ENCODE measurements at places on chromosomes 7 and 10. TPM values are rescaled to one million over a fixed set of nuclear protein-coding genes. Genes with fewer than 3 reads are reported as not detected.

- no peak for DNase-seq
These were observed 31.3 kb downstream of the FZD1 start for GRCh38 chr7:91295576-91295975.

DNA sequence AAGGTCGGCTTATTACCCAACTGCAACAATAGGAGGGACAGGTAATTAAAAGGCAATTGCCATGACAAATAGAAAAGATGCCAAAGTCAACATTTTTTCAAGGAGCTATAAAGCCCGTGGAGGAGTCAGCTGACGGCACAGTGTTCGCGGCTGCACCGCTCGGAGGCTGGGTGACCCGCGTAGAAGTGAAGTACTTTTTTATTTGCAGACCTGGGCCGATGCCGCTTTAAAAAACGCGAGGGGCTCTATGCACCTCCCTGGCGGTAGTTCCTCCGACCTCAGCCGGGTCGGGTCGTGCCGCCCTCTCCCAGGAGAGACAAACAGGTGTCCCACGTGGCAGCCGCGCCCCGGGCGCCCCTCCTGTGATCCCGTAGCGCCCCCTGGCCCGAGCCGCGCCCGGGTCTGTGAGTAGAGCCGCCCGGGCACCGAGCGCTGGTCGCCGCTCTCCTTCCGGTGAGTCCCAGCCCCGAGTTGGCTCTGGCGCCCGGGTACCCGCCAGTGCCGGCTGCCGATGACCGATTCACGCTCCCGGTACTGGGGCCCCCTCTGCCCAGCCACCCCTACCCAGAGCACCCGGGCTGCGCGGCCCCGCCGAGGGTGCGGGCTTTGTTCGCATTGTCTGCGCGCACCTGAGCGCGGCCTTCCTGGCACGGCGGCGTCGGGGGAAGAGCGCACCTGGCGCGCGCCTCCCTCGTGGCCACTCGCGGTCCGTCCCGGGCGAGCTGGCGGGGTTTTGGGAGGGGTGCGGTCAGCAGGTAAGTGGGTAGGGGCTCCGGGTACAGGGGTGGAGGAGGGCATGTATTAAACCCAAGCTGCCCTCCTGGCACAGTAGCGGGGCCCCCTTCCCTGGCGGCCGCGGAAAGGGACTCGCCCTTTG is at the start of gene VWA2:
Gene VWA2, plus strand, starts transcription at position 138 of the 877 bp plus-strand sequence. CDS start 9,460 bp downstream, outside the sequence.
- no peak for DNase-seq

DNA sequence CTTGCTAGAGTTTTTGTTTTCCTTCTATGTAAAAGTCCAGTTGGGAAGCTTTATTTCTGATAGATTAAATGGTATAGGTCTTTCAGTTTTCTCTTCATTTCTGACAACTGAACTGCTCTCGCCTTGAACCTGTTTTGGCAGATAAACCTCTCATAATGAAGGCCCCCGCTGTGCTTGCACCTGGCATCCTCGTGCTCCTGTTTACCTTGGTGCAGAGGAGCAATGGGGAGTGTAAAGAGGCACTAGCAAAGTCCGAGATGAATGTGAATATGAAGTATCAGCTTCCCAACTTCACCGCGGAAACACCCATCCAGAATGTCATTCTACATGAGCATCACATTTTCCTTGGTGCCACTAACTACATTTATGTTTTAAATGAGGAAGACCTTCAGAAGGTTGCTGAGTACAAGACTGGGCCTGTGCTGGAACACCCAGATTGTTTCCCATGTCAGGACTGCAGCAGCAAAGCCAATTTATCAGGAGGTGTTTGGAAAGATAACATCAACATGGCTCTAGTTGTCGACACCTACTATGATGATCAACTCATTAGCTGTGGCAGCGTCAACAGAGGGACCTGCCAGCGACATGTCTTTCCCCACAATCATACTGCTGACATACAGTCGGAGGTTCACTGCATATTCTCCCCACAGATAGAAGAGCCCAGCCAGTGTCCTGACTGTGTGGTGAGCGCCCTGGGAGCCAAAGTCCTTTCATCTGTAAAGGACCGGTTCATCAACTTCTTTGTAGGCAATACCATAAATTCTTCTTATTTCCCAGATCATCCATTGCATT is 27.1 kb downstream of the MET start:
- DNase-seq, result no peak

DNA sequence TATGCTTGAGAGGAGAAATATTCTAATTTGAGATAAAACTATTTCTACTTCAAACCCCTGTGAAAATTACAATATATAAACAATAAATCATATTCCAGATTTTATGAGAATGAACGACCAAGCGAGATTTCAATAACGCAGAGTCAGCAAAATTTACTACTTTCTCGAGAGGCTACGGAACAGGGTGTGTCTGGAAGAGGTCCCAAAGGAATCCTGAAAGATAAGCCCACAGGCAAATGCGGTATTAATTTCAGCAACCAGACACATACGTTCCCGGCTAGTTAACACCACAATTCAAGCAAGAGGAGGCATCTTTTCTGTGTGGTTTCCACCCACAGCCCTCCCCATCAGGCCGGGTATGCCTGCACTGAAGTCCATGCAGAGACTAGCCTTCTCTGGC is 26.4 kb downstream of the BEND7 start:
- DNase-seq, result no peak

DNA sequence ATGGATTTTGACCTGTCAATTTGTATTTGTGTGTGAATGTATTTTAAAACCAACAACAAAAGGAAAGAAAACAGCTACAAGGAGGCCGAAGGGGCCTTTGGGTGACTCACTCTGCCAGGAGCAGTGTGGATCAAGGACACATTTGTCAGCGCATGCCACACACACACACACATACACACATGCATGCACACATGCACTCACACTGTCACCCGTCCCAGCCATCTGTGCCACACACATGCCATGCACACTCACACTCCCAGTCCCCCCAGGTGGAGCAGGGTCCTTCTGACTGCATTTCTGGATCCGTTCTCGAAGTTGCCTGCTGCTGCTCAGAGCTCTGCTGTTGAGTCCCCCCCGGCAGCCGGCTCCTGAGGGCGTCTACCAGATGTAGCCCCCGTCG is 26.0 kb downstream of the SPOCK2 start:
- no peak for DNase-seq

DNA sequence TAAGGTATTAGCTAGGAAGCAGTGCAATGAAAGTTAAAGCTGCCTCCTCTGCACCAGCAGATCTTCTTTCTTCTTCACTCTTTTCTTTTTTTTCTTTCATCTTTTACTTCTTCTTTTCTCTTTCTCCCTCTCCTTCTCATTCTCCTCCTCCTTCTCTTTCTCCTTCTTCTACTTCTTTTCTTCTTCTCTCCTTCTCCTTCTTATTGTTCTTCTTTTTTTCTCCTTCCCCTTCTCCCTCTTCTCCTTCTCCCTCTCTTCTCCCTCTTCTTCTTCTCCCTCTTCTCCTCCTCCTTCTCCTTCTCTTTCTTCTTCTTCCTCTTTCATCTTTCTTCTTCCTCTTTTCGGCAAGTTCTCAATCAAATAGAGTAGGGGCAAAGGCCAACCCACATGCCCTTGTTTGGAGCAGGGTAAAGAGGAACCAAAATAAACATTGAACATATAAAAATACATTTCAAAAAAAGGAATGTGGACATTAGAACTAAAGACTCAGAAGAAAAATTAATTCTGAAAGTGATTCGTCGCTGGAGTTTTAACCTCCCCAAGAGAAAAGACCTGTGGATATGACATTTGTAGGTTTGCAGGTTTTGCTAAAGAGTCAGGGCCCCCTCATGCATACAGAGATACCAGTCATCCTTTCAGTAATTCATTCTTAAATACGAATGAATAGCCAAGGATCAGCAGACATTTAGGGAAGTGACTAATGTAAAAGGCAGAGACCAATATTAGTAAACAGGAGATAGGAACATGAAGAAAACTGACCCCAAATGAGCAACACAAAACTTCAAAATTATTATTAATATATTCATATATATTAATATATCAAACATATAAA is 93.0 kb upstream of the RSU1 start:
- peak; percentile 30 for DNase-seq

- DNase-seq, result peak; percentile 29
These were observed 14.8 kb upstream of the WNT16 start for GRCh38 chr7:121313793-121314676.

DNA sequence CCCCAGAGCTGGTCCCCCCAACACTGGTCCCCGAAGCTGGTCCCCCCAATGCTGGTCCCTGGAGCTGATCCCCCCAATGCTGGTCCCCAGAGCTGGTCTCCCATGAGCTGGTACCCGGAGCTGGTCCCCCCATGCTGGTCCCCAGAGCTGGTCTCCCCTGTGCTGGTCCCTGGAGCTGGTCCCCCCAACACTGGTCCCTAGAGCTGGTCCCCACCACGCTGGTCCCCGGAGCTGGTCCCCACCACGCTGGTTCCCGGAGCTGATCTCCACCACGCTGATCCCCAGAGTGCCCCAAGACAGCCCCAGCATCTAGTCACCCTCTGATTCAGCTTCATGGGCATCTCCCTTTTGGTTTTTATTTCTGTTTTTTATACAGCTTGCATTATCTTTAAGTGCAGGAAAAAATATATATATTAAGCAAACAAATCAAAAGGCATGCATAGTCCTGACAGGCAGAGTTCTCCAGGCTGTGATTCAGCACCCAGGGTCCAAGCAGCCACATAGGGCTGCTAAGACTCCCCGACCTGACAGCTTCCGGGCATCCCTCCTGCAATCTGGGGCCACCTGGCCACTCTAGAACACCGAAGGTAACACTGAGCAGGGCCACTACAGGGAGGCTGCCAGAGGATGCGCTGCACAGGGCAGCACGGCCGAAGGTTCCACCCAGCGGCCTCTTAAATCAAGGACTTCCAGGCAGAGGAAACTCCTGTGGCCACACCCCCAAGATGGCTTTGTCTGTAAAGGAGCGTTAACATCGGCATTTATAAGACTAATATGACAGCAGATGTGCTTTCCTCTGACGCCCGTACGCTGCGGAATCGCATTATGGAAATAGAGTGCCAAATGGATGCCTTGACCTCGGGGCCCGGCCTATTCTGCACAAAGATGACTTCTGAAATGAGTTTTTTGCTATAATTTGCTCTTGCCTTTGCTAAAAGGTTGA is 215.0 kb downstream of the PTPRN2 start:
- no peak for DNase-seq

- no peak for DNase-seq
These were observed 92.7 kb downstream of the PIP4K2A start for GRCh38 chr10:22621726-22622125.

DNA sequence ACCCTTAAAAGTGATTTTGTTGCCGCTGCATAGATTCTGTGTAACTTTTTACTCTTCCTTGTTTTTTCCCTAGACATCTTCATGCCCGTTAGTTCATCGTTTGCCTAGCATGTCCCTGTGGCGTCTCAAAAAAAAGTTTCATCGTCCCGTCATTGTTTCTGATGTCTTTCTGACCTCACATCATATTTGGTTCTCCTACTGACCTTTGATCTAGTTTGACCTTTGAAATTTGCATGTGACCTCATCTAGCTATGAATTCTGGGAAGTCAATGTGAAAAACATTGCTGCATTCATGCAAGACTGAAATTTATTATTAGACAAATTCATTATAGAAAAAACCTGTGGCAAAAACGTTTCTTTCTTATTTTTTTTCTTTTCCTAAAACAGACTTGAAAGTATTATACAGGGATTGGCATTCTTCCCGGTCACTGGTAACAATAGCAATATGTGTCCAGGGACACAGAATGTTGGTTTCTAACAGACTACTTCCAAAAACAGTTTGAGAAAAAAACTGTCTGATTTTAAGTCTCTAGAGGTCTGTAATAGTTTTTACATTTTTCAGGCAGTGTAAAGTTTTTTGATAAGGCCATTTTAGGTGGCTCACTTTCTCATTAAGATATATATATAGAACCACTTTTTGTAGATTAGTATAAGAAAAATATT is 280.9 kb downstream of the USP6NL start:
- peak; percentile 12 for DNase-seq

GRCh38 chr7:78099715-78100394 is 301.3 kb downstream of the PHTF2 start:
- peak; percentile 96 for DNase-seq

DNA sequence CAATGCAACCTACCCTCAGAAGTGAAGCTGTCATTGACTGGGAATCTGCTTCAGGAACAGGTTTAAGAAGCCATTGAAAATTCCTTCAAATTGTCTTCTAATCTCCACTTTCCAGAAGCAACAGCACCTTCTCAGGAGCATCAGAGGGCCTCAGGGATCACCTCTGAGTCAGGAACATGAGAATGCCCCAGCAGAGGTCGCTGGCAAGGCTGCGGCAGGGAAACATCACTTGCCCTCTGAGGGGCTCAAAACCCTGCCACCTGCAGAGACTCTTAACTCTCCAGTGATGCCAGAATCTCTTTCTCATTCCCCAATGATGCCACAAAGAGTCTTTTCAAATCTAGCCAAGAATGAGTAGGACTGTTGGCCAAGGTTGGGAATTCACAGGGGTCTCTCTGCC is 5.9 kb upstream of the MAPK8 start:
- no peak for DNase-seq

- no peak for DNase-seq
These were observed 6.7 kb downstream of the RASSF4 start for GRCh38 chr10:44966129-44966815.

Gene ANKRD30A
- not detected for total RNA-seq

Gene CCDC172
- total RNA-seq, result not detected

Gene ZMYND11
- total RNA-seq, result 37.9 TPM

Gene MYO1G
- 0.11 TPM for total RNA-seq

Gene CPXM2
- 5.5 TPM for total RNA-seq

Gene FBXL13
- 1.6 TPM for total RNA-seq

Gene CALHM3
- not detected for total RNA-seq
